Caco-2 (cell line): ENCODE measurements at places on chromosomes 2 and 18.

DNA sequence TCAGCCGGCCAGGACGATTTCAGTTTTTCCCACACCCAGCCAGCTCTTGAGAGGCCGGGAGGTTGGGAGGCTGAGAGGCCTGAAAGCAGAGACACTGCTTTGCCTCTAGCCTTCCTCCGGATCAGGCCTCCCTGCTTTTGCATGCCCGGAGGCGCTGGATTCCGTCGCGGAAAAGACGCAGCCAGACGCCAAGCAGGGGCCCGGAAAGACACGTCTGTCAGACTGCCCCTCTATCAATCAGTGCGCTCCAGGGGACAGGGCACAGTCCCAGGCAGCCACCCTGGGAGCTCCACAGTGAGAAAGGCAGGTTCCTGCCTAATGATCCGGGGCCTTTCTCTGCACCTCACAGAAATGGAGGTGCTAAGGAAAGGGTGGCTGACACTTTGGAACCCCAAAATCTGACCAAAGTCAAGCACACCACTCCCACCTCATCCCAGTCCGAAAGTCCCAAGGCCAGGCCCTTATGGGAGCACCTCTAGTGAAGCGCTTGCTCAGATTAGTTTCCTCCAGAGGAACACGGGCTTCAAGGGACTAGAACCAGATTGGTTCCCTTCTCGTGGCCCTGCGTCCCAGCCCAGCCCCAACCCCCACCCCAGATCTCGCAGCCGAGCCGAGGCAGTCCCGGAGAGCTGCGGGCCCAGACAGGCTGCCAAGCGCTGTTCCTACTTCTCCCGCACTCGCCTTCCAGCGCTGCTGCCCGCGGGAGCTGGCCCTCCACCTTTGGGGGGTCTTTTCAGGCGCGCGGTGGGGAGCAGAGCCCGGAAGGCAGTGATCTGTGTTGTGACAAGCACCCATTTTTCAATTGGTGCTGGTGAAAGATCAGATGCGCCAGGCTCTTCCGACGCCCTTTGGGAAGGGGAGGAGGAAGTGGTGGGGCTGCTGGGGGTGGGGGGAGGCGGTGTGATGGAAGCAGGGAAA, 5.0 kb downstream of the DLX1 start:
- no peak for DNase-seq
- no peaks in the 10 kb centered on the region; the same call in 1 of the 2 replicates for H3K4me1 ChIP-seq
- H3K4me3 ChIP-seq = no peak overlapping the region
- H3K27me3 ChIP-seq = 0 out of 2 replicates have a peak, but pooled peaks cover under 1% of the 10 kb centered on the region
- H3K27ac ChIP-seq = no peak overlapping the region
- H3K36me3 ChIP-seq = no peaks in the 10 kb centered on the region

DNA sequence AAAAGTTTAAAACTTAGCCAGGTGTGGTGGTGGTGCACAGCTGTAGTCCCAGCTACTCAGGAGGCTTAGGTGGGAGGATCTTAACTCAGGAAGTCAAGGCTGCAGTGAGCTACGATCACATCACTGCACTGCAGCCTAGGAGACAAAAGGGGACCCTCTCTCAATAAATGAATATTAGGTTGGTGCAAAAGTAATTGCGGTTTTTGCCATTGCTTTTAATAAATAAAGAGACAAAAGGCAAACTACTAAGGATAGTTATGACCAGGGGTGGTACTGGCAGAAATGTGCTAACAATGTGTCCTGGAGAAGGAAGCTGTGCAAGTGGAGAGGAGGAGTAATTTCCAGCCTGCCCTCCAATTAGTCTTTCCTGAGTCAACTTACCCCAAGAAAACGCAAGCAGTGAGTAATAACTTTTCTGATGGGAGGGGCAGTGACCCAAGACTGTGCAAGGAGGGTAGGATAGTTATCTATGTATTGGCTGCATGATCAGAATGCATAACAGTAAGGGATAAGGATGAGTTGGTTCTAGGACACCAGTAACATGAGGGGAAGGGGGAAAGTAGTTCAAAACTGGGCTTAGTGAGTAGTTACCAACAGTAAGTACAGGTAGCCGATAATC, 1.5 kb downstream of the EXOC6B start:
- no peaks in the 10 kb centered on the region for H3K36me3 ChIP-seq
- peak overlapping the region; percentile 98 for H3K27ac ChIP-seq
- H3K4me3 ChIP-seq = peak overlapping the region; percentile 89
- no peak for DNase-seq

DNA sequence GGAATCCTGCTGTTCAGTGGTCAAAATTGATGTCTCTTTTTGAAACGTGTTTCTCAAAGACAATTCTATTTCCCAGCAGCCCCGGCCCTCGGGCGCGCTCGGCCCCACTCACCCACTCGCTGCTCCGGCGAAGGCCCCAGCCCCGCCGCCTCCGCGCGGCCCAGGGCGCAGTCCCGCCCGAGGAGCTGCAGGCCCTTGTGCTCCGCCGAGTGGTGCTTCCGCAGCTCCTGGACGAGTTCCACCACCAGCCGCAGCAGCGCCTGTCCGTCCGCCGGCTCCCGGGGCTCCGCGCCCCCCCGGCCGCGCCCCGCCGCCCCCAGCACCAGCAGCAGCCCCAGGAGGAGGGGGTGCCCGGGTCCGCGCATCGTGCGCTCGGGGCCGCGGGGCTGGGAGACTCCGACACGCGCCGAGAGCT, 413 bp downstream of the ALKAL2 start:
- no peaks in the 10 kb centered on the region; the same call in none of the 2 replicates for H3K27me3 ChIP-seq
- DNase-seq = no peak
- peak overlapping the region; percentile 26 for H3K4me3 ChIP-seq
- H3K4me1 ChIP-seq = peaks cover 4% of the 10 kb centered on the region; the same call in 1 of the 2 replicates

DNA sequence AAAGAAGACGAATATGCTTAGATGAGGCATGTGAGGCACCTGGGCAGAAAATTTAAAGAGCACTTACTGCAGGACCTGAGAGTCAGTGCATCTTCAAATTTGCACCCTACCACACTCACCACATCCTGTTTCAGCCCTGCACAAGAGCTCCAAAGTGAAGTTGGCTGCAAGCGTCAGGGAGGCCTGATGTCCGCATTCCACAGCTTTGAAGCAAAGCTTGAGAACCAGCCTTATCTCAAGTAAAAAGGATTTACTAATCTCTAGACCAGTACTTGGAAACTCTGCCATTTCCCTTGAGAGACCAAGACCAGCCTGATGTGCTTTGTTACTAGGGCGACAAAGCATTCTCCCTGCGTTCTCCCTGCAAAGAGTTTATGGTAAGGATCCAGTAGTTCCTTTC, 3.4 kb upstream of the ASNSD1 start:
- H3K4me3 ChIP-seq = no peak overlapping the region
- H3K27me3 ChIP-seq = no peaks in the 10 kb centered on the region
- H3K4me1 ChIP-seq = peaks cover 22% of the 10 kb centered on the region
- DNase-seq = peak; percentile 48
- H3K36me3 ChIP-seq = no peaks in the 10 kb centered on the region
- peak overlapping the region; percentile 39 for H3K27ac ChIP-seq

GRCh38 chr2:20916604-20917286, 93.8 kb upstream of the LDAH start:
- H3K4me1 ChIP-seq = no peaks in the 10 kb centered on the region
- no peak overlapping the region for H3K4me3 ChIP-seq
- peak; percentile 64 for DNase-seq
- no peaks in the 10 kb centered on the region for H3K36me3 ChIP-seq

- no peak overlapping the region for H3K4me3 ChIP-seq
- H3K4me1 ChIP-seq = peaks cover 36% of the 10 kb centered on the region
- H3K36me3 ChIP-seq = 0 out of 2 replicates have a peak, but pooled peaks cover 3% of the 10 kb centered on the region
- no peak for DNase-seq
- H3K27me3 ChIP-seq = no peaks in the 10 kb centered on the region
Observed at GRCh38 chr2:200383380-200384110, 77.1 kb downstream of the SPATS2L start.

GRCh38 chr2:86082756-86083155, 22.9 kb downstream of the POLR1A start:
- no peaks in the 10 kb centered on the region for H3K27me3 ChIP-seq
- no peak overlapping the region for H3K27ac ChIP-seq
- no peaks in the 10 kb centered on the region; the same call in 1 of the 2 replicates for H3K4me1 ChIP-seq
- H3K4me3 ChIP-seq = no peak overlapping the region
- peaks cover 8% of the 10 kb centered on the region for H3K36me3 ChIP-seq

DNA sequence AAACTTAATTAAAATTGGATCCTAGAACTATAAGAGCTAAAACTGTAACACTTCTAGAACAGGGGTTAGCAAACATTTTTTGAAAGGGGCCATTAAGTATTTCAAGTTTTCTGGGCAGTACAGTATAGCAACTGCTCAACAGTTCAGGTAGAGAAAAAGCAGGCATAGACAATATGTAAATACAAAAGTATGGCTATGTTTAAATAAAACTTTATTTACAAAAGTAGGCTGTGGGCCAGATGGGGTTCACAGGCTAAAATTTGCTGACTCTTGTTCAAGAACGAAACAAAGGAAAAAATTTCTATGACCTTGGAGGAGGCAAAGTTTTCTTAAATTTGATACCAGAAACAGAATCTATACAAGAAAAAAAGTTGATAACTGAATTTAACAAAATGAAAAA, 114.5 kb downstream of the MEMO1 start:
- no peak overlapping the region for H3K4me3 ChIP-seq
- H3K36me3 ChIP-seq = no peaks in the 10 kb centered on the region
- H3K4me1 ChIP-seq = no peaks in the 10 kb centered on the region

GRCh38 chr2:226581004-226581403, 218.6 kb downstream of the IRS1 start:
- H3K27me3 ChIP-seq = no peaks in the 10 kb centered on the region
- peaks cover 33% of the 10 kb centered on the region for H3K4me1 ChIP-seq
- no peak overlapping the region for H3K4me3 ChIP-seq
- peak overlapping the region; percentile 34 for H3K27ac ChIP-seq
- DNase-seq = no peak
- H3K36me3 ChIP-seq = no peaks in the 10 kb centered on the region

- H3K4me1 ChIP-seq = peaks cover 6% of the 10 kb centered on the region; the same call in 1 of the 2 replicates
- DNase-seq = no peak
- no peaks in the 10 kb centered on the region for H3K27me3 ChIP-seq
- H3K36me3 ChIP-seq = no peaks in the 10 kb centered on the region
Observed at GRCh38 chr2:237297421-237298150, 116.4 kb downstream of the COL6A3 start.

DNA sequence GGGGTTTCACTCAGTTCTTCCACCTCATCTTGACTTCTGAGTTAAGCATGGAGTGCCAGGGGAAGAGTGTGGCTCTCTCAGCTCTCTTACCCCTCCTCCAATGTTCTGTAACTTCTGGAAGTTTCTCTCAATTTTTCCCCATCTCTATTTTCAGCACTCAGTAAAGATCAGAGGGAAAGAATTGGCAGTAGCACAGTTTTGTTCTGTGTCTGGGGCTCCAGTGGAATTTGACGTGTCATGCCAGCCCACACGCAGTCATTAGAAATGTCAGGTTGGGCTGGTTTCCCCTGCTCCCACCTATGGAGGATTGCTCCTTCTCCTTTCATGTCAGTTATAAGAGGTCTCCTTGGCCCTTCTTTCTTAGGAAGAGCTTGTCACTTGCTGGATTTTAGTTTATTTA, 104.6 kb upstream of the COL3A1 start:
- no peak for DNase-seq
- no peaks in the 10 kb centered on the region for H3K4me1 ChIP-seq
- no peak overlapping the region for H3K4me3 ChIP-seq
- no peak overlapping the region for H3K27ac ChIP-seq
- no peaks in the 10 kb centered on the region for H3K27me3 ChIP-seq

GRCh38 chr2:197304556-197305011, 6.0 kb downstream of the ANKRD44 start:
- no peaks in the 10 kb centered on the region; the same call in 1 of the 2 replicates for H3K4me1 ChIP-seq
- no peak overlapping the region for H3K4me3 ChIP-seq
- H3K36me3 ChIP-seq = no peaks in the 10 kb centered on the region
- DNase-seq = no peak
- H3K27ac ChIP-seq = no peak overlapping the region
- H3K27me3 ChIP-seq = no peaks in the 10 kb centered on the region

DNA sequence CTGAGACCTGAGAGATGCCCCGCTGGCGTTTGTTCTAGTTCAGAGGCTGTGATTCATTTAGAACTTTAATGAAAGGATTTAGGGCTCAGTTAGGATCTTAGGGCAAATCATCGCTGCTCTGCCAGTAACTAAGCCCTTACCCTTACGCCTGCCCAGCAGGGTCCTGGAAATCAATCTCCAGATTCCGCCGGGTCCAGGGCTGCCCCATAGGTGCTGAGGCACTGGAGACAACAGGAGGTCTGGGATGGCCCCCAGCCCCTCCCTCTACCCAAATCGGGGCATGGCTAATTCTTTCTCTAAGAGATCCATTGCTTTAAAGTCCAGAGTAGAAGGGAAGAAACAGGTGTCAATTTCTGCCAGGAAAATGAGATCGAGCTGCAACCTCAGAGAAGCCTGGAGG, 83.1 kb downstream of the SDC1 start:
- no peak overlapping the region for H3K27ac ChIP-seq
- DNase-seq = no peak
- H3K36me3 ChIP-seq = no peaks in the 10 kb centered on the region
- no peaks in the 10 kb centered on the region for H3K27me3 ChIP-seq

- no peak for DNase-seq
- no peaks in the 10 kb centered on the region for H3K36me3 ChIP-seq
- H3K4me1 ChIP-seq = no peaks in the 10 kb centered on the region
- no peaks in the 10 kb centered on the region for H3K27me3 ChIP-seq
- H3K4me3 ChIP-seq = no peak overlapping the region
Observed at GRCh38 chr2:2145817-2146216, 185.3 kb downstream of the MYT1L start.

DNA sequence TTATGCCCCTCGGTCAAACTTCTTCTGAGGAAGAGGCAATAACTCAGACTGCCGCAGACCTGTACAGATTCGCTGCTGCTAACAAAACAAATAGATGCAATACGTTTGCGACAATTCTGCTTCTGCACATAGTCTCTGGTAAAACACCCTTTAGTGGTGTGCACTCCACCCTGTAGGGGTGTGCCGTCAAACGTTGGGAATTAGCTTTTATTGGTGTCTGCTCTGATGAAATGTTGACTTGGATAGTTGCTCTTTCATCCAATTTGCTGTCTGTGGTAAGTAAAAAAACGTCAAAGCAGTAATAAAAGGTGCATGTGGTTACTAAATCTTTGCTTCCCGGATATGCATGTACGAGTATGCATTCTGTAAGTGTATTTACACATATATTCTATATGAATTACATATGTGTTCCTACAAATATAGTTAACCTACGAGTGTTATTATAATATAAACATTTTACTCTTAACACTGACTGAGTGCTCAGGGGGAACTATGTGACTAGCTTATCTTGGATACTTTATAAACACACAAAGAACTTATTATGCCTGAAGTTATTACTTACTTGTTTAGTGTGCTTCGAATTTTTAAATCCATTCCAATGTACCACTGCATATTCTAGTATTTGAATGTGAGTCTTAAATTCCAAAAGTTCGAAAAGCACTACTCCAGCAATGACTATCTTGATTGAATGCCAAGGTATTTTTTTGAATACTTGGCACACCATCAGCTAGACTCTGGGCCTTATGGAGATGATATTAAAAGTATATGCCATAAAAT, 610.2 kb downstream of the ZEB2 start:
- no peak overlapping the region for H3K4me3 ChIP-seq
- no peak for DNase-seq
- H3K4me1 ChIP-seq = no peaks in the 10 kb centered on the region
- H3K27ac ChIP-seq = no peak overlapping the region

- no peaks in the 10 kb centered on the region for H3K36me3 ChIP-seq
- H3K27me3 ChIP-seq = no peaks in the 10 kb centered on the region
- H3K27ac ChIP-seq = peak overlapping the region; percentile 30
- peaks cover 10% of the 10 kb centered on the region for H3K4me1 ChIP-seq
- H3K4me3 ChIP-seq = no peak overlapping the region
Observed at GRCh38 chr2:54602736-54603322, 120.6 kb upstream of the EML6 start.
